ENCODE measurements at places on chromosomes 11 and 22. TPM values are rescaled to one million over a fixed set of nuclear protein-coding genes. Genes with fewer than 3 reads are reported as not detected.

KCNJ11 gene
- not detected for polyA plus RNA-seq

RFPL1 gene
- polyA plus RNA-seq = not detected

KCNQ1OT1 gene
- 0.42 TPM for polyA plus RNA-seq

OVOL1 gene
- polyA plus RNA-seq = not detected

DSCAML1 gene
- not detected for polyA plus RNA-seq

ACTN3 gene
- polyA plus RNA-seq = 0.11 TPM
